ENCODE measurements at places on chromosomes 16 and 17.

DNA sequence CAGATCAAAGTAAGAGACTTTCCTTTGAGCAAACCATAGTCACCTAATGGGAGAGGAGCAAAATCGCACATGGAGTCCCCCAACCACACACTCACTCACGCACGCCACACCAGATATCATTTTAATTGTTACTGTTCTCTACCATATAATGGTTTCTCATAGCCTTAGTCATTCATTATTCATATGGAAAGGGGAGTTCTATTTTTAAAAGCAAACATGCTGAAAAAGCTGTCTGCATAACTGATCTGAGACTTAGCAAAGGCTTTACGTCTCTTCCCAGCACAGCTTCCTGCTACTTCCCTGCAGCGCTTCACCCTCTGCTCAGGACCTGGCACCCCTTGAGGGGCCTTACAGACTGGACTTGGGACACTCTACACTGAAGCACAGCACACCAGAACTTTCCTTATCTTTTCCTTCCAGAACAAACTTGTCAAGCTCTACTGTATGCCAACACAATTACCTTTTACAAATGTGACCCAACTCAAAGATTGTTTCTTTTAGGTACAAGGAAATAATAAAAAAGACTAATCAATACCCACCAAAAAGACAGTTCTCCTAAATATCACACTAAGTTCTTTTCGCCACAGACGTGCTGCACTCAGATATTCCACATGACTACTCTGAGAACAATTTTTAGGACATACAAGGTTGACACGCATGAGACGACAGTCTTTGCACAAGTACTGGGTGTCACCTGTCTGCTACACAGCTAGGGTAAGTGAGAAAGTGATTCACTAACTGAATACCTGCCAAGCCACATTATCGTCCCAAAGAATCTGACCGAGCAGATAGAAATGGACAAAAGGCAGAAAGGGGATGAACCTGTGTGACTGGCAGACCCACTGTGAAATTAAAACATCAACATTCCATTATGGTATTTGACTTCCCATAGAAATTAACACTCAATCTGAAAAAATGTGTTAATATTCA, 21.5 kb downstream of the SRP68 start:
- DNase-seq: no peak

- no peak for DNase-seq
Measured at GRCh38 chr17:51486091-51486490, 225.7 kb downstream of the UTP18 start.

GRCh38 chr17:6109536-6109935, 39.4 kb downstream of the WSCD1 start:
- no peak for DNase-seq

- DNase-seq: no peak
Measured at GRCh38 chr17:33680472-33680871, 387.4 kb upstream of the ASIC2 start.

DNA sequence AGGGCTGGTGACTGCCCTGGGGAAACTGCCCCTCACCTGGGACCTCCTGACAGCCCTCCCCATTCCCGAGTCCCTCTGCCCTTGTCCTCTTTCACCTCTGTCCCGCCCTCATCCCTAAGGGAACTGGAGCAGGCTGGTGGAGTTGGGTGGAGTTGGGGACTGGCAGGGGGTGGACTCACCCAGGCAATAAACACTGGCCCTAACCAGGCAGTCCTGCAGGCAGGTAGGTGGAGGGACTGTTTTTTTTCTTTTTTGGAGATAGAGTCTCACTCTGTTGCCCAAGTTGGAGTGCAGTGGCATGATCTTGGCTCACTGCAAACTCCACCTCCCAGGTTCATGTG, 11.7 kb downstream of the GCGR start:
- DNase-seq: no peak

GRCh38 chr16:79550373-79550772, 50.2 kb downstream of the MAF start:
- DNase-seq: no peak

DNA sequence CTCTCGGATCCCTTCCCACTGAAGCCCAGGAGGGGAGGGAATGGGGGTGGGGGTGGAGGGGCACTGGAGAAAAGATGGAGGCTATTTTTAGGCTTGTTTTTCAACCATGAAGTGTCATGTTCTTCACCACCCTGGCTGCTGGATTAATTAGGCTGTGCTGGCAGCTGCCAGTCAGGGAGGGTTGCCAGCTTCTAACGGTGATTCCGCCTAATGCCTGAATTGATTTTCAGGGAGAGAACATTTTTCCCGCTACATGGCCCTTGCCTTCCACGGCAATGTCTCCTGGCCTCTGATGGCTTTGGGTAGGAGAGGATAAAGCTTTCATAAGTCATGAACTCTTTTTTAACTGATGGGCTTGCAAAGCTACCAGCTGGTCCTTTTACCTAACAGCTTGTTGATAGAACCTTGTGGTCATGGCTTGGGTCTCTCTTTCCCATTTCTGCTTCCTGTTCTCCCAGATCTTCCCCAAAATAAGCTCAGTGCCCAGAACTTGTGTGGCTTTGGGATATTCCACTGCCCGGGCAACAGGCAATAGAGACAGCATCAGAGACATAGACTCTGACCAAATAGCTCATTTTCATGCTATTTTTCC, 167.4 kb downstream of the PITPNC1 start:
- DNase-seq: no peak

DNA sequence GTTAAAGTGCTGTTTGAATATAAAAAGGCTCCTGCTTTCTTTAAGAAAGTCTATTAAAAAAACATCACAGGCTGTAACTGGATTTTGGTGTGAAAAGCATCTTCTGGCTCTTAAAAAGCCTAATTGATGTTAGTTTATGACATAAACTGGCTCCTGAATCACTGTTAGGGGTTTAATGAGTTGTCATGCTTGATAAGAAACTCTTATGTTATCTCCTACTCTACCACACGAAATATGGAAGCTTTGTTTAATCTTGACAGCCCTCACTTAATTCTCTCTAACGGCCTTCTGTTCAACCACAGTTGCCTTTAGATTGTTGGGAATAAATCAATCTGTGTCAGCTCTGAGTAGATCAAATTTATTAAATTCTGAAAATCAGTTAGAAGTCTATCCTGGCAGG, 51.5 kb downstream of the CPPED1 start:
- no peak for DNase-seq

DNA sequence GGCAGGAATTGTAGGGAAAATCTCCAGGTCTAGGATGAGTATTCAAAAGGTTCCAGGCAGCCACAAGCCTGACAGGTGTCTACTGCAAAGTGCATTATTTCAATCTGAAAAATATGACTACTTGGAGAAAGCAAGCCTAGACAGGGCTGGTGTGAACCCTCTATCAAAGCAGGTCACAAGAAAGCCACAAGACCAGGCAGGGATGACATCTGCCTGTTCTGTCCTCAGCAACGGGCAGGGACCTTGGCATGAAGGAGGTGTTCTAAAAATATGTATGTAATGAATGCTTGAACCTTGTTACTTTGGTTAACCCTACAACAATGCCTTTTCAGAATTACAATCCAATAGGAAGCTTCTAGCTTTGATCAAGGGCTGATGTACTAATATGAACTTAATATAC, 1.2 kb upstream of the COX6A2 start:
- no peak for DNase-seq

DNA sequence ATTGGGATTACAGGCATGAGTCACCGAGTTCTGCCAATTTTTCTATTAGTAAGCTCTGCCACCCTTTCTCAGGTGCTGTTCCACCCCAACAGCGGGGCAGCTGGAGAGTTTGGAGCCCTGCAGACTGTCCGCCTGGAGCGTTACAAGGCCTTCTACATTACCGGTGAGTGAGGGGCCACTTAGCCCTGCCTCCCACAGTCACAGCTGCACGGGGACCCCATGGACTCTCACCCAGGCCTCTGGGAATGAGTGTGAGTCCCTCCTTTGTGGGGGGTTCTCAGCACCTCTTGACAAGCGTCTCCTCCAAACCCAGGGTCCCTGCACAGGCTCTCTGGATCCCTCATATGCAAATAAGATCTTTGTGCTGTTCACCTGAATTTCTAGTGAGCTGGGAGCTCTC, 56.0 kb downstream of the WIPI1 start:
- no peak for DNase-seq

GRCh38 chr16:68776821-68777485, 39.9 kb downstream of the CDH1 start:
- no peak for DNase-seq

DNA sequence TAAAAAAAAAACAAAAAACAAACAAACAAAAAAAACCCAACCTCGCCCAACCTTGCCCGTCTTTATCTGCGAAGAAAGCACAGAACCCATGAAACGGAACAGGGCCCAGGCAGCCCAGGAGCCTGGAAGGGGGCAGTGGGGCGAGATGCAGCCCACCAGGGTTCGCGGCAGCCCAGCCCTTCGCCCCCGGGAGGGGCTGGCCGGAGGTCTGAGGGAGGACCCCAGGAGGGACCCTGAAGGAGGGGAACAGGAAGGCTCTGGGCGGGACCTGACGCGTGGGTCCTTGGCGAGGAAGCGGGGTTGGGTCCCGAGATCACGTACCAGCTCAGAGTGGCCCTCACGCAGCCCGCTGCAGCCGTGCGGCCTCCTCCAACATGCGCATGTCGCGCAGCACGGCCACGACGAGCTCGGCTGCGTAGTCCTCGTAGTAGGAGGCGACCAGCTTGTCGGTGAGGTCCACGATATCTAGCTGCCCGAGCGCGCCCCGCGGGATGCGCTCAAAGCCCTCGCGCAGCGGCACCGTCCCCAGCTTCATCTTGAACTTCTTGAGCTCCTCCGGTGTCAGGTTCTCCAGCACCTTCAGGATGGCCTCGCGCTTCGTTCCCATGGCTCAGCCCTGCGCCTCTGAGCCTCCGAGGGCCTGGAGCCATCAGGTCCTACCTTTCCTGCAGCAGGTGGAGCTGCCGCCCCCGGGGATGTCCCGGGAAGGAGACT, at the start of gene PYDC1:
Gene PYDC1 (minus strand): TSS at position 714 of the 714 bp plus-strand sequence. CDS start 107 bp downstream, at position 607.
- no peak for DNase-seq

- DNase-seq: no peak
Measured at GRCh38 chr16:70754851-70755600, 45.9 kb downstream of the VAC14 start.

DNA sequence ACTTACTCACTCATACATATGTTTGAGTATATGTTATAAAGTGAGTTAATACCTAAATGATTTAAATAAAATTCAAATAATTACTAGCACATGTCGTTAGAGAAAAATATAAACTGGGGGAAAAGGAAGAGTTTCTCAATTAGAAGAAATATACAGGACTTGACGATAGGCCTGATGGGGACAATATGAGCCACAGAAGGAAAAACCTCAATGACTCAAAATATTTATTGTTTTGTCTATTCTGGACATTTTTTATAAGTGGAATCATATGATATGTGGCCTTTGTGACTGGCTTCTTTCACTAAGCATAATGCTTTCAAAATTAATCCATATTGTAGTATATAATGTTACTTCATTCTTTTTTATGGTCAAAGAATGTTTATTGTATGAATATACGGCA, 339.2 kb upstream of the PMFBP1 start:
- no peak for DNase-seq

- DNase-seq: no peak
Measured at GRCh38 chr16:85243308-85243707, 131.0 kb upstream of the CIBAR2 start.

DNA sequence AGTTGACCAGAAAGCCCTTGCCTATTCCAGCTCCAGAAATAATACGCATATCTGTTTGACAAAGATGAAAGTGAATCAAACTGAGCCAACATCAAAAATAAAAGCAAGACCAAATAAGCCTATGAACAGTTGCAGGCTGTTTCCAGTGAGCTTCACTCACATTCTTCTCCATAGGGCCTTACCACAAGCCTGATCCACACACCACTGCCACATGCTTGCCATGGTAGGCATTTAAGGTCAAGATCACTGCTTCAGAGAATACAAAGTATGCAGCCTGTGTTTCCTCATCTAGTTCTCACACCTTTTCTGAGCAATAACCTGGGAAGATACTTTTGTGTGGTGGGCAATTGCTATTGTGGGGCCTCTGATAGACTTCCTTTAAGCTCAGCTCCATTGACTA, 1060.2 kb downstream of the CDH11 start:
- DNase-seq: no peak

DNA sequence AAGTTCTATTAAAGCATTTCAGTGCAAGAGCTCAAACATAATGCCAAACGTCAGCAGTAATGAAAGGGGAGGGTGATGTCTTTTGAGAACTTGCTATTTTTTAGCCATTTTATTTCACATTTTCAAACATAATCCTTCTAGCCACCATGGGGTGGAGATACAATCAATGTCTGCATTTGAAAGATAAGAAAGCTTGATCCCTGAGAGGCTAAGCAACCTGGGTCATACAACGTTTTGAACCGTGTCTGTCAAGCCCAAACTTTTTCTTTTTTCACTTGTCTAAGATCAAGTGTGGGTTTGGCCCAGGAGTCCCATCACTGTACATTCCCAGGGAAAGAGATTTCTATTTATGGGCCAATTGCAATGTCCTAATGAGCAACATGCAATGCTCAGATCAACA, 331.1 kb downstream of the SLC39A11 start:
- DNase-seq: no peak

DNA sequence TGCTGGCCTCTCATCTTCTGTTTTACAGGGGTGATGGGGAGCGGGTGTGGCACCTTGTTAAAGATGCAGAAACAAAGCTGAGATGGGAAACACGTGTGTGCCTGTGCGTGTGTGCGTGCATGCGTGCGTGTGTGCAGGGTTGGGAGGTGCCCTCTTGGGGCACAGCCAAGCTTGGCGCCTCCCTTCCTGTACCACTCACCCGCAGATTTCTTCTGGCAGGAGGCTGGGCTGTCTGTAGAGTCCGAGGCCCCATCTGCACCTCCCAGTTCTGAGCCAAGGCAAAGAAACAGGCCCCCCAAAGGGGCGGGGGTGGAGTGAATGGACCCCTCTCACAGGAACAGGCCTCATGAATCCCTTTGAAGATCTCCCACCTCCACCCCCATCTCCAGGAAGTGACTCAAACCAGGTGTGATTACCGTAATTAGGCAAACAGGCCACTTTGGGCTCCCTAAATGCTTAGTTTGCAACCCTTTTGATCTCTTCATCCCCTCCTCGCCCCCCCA, 20.9 kb downstream of the TNS4 start:
- no peak for DNase-seq

DNA sequence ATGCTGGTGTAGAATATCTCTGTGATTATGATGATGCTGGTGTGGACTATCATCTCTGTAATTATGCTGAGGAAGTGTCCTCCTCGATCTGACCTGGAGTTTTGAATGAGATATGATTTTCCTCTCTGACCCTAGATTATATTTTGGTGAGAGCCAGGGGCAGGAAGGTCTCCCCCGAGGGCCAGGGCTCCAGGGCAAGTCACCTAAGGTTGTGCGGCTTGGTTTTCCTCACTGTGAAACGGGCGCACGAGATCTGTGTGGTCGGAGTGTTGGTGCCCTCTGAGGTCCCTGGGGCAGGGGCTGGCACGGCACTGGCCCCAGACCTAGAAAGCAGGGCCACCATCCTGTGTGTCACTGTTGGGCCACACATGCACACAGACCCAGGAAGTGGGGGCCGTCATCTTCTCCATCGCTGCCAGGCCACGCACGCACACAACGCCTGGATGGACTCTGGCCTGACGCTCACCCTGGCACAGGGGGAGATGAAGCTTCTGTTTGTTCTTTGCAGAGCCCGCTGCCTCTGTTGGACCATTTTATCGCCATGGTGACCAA, 67.7 kb upstream of the ZNF469 start:
- DNase-seq: no peak

- peak; percentile 96 for DNase-seq
Measured at GRCh38 chr17:77372444-77373298, 231.9 kb downstream of the SEC14L1 start.

GRCh38 chr17:73713136-73713535, 68.9 kb upstream of the SDK2 start:
- DNase-seq: no peak

- no peak for DNase-seq
Measured at GRCh38 chr17:34255381-34255732, 272 bp downstream of the CCL2 start.
